ENCODE measurements at places on chromosomes 5 and 9. TPM values are rescaled to one million over a fixed set of nuclear protein-coding genes. Genes with fewer than 3 reads are reported as not detected.

The RNF44 gene
- total RNA-seq, result 55.0 TPM

DNA sequence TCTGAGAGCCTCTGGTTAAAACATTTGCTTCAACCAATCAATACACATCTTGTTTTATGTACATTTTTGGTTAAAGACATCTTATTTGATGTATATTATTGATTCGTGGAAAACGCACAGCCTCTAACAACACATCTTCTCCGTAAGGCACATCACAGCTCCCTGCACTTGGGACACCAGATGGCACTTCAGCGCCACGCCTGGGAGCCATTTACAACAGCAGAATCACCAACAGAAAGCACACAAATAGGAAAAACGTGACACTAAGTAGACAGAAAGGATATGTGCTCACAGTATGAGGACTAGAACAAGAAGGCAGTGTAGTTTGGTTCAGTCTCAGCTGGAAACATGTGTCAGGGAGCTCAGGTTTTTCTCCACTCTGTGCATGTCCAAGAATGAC is 199.7 kb downstream of the ROR2 start:
- peak; percentile 21 for DNase-seq

DNA sequence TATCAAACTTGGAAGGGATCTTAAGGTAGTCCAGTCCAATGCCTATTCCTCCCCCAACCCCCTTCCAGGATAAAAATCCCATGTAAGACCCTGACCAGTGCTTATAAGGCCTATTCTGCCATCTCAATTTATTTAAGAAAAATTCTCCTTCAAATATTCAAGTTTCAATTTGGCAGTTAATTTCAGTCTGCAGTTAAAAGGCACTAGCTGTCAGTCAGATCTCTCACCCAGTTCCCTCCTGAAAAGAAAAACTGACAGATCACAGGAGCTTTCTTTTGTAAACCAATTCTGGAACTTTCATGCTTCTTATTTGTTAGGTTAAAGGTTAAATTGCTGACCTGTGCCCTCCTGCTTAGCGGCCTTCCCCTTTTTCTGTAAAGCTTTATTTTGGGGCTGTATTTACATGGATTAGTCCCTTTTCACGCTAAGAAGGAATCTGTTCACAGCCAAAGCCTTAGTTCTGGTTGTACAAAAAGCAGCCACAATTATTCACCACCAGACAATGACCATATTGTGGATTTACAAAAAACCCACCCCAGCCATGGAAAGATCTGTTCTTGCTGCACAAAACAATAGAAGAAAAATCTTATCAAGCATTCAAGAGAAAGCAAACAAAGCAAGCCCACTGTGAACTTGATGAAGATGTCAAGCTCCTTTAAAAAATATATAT is 68.7 kb downstream of the DENND1A start:
- no peak for DNase-seq

DNA sequence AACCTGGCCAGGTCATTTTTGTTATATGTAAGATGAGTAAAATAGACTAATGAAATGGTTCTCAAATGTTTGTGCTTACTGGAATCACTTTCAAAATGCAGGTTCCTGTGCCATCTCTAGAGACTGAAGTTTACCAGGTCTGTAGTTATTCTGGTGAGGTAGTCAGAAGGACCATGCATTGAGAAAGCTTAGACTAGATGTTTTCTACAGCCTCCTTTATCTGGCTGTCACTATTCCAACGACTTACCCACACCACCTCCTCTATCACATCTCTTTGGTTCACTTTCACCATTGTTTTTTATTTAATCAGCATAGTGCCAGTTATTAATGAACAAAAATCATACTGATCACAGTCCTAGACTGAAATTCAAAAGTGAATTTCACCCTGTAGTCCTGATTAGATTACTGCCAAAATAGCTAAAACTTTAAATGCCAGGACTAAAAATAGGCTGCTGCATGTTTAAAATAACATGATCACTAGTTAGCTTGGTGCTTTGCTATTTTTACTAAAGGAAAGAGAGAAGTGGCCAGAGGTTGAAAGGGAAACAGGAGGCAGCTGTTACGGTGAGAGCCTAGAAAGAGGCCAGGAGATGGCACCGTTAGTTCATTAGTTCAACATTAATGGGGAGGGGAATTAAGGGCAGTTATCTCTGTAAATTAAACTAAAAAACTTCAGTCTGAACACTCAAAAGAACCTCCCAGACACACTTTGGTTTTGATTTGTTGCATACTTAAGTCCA is 13.9 kb upstream of the FNIP1 start:
- DNase-seq, result peak; percentile 33

- DNase-seq, result no peak
These were observed 57.5 kb downstream of the PIP5K1B start for GRCh38 chr9:68762570-68762969.

Data from HT-29 (cell line).